ENCODE measurements at places on chromosomes 12 and 14.

GRCh38 chr12:75337905-75338304, 3.4 kb downstream of the GLIPR1L1 start:
- no peak for DNase-seq

DNA sequence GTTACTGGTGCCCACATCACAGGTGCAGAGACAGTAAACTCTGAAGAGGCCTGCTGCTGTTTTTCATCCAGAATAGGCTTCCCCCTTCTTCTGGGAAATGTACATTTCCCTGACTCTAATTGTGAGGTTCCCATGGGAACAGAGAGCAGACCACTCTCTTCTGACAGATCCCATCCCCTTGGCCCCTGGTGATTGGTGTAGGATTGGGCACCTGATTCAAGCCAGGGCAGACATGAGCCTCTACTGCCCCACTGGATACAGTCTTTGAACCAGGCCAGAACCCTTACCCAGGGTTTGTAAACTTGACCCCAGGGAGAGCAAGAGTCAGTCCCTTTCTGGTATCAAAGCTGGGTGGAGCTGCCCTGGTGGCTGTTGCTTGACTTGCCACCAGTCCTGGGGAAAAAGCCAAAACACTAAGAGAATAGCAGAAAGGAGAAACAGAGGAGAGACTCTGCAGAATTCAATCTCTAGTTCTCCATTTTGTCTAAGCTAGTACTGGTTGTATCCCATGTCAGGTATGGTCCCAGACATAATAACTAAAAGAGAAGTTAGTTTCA, 14.8 kb upstream of the NFYB start:
- no peak for DNase-seq

DNA sequence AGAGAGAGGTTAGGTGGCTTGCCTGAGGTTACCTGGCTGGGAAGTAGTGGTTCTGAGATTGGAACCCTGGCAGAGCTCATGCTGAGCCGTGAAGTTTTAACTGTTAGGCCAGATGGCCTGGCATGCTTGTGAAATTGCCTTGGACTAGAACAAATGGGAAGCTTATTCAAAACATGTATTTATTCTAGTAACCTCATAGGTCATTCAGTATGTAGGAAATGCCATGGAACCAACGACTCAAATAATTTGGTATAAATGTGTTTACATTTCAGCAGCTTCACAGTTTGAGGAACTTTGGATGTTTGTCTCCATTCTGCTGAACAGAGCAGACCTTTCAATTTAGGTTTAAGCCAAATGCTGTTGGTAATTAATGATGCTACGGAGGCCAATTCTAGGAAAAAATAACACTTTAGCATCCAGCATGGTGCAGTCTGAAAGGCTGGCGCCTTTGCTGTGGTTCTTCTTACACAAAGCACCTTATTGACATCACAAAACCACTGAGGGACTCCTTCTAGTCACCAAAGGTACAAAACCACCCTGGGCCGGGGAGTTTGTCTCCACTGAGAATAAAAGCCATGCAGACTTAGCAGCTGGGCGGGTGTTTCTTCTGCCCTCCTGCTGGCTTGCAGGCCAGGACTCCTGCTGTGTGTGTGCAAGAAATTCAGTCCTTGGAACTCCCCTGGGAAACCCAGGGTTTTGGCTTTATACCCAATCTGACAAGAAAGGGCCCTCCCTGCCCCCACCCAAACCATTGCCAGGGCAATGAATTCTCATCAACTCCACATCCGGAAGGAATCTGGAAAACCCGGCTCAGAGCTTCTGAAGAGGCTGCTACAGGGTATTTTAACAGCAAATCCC, 64.2 kb downstream of the ELK3 start:
- DNase-seq, result peak; percentile 81

- DNase-seq, result peak; percentile 33
These were observed 337.3 kb downstream of the CACNA1C start for GRCh38 chr12:2390133-2390532.

DNA sequence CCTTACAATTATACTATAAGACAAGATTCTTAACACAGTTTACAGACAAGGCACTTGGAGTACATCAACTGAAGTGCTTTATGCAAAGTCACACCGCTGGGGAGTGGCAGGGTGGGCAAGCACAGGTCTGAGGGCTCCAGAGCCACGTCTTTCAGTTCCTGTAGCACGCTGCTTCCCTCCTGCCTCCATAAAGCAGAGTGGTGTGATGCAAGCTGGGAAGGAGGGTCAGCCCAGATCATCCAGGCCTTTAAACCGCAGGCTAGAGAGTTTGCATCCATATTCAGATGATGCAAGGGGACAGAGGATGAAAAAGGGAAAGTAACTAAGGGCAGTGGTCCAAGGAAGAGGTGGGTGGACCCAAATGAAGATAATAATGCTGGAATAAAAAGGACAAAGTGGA, 132.6 kb downstream of the ITPR2 start:
- no peak for DNase-seq

- DNase-seq, result no peak
These were observed 105.9 kb upstream of the ETV6 start for GRCh38 chr12:11543457-11544158.

DNA sequence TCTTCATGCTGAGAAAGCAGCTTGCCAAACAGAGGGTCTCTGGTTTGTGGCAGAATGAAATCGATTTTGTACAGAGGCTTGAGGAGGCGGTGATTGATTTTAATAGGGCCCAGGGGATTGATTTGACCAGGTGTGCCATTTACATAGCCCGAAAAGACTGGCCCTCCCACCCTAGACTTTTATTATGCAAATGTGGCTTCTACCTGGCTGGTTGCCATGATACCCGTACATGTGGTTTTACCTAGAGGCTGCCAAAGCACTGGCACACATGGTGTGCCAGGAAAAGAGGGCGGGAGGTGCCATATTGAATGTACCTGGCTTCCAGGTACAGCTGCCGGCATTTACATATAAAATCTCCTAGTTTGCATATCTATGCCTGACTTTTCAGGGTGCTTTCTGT, 18.0 kb upstream of the GUCY2C start:
- no peak for DNase-seq

DNA sequence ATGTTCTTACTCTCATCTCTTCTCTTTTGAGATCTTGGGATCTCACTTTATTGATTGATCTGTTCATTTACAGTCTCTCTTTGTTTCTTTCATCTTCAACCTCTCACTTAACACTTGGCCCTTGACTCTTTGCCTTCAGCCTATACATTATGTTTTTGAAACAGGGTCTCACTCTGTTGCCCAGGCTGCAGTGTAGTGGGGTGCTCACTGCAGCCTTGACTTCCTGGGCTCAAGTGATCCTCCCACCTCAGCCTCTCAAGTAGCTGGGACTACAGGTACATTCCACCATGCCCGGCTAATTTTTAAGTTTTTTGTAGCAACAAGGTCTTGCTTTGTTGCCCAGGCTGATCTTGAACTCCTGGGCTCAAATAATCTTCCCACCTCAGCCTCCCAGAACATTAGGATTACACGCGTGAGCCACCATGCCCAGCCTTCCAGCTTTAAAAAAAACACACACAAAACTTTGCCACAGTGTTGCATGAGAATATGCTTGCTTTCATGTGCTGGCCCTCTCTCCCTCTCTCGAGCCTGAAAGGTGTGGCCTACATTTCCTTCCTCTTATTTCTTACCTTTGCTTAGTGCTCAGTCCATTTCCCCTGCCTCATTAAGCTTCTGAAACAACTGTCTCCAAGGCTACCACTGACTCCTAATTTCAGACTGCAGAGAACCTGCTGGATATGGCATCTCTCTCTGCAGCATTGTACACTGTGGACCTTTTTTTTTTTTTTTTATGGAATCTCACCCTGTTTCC, 9.9 kb downstream of the DIP2B start:
- DNase-seq, result no peak

DNA sequence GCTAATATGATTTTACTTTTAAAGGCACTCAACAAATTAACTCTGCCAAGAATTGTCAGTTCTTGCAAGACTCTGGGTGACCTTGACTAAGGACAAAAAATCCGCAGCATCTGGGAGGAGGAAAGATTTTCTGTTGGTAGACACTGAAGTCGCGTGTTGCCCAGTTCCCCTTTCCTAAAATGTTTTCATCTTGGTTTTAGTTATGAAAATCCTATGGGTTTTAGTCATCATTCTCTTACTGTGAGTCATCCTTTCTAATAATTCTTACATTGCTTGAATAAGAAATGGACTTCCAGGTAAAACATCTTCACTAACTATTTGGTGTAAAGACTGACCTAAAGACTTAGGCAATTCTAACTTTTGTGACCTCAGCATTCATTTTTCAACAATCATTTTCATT, 9.1 kb downstream of the GSG1 start:
- peak; percentile 77 for DNase-seq

DNA sequence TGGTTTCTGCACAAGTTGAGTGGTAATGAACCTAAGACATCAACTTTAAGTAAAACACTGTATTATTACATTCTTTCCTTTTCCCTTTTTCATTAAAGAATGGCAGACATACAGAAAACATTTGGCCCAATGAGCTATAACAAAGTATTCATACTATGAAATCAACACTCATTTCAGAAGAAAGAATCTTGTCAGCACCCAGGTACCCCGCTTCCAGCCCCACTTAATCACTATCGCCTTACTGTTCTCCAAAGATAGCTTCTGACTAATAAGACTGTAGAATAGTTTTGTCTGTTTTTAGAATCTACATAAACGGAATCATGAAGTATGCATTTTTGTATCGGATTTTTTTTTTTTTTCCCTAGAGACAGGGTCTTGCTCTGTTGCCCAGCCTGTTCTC, 9.5 kb downstream of the CNTN1 start:
- DNase-seq, result no peak

GRCh38 chr14:58844544-58844943, 206.8 kb downstream of the DACT1 start:
- DNase-seq, result no peak

- DNase-seq, result peak; percentile 91
These were observed 33.7 kb upstream of the DLK1 start for GRCh38 chr14:100692859-100693558.

Measured in fibroblast of skin of right biceps (primary cell).